Liver (tissue), 10 donors: ENCODE measurements at places on chromosomes 2 and 18. TPM values are rescaled to one million over a fixed set of nuclear protein-coding genes. Genes with fewer than 3 reads are reported as not detected.

Gene GALNT5
- polyA plus RNA-seq, result not detected

- DNase-seq, result peak; percentile 37
Observed at GRCh38 chr2:118309946-118310680, 221.8 kb downstream of the INSIG2 start.

- no peak for DNase-seq
Observed at GRCh38 chr2:239944694-239945551, 80.2 kb downstream of the NDUFA10 start.

DNA sequence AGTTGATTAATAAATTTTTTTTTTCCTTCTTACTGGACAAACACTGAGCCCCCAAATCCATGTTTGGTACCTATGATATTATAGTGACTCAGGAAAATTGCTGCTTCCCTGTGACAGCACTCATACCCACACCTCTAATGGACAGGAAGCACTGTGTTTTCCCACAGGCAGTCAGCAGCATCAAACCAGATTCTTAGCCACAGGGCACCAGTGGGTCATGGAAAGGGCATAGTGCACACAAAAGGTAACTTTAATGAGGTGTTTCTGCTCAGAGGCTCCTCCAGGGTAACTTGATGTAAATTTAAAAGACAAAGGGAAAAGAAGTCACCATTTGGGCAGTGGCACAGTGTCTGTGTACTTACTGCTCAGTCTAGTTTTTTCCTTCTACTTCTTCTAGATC is 34.1 kb downstream of the SERPINB11 start:
- DNase-seq, result no peak

DNA sequence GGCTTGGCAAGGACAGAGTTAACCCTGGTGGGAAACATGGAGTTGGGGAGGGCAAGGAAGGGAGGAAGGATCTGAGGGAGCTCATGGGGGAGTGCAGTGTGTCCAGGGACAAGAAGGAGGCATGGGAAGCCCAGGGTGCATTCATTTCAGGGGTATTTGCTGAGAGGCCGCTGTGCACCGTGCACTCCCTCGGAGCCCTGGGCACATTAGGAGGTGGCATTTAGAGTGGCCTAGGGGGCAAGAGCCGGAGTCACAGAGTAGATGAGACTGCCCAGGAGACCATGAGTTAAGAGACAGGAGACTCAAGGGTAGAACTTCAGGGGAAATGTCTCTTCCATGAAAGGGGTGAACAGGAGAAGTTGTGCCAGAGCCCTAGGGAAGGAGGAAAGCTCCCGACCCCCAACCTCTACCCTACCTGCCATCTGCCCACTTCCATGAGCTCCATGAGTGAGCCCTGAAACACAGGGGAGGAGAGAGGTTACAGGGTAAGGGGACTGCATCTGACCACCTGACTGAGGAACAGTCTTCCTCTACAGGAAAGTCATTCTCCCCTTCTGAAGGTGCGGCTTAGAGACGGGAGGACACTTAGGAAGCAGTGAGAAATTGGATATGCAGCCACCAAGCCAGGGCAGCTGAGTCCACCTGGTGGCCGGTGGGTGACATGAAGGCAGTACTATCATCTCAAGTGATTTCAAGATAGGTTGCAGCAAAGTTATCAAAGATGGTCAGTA is 58.5 kb upstream of the COPS8 start:
- DNase-seq, result peak; percentile 51

Gene SERPINB12
- polyA plus RNA-seq, result not detected

DNA sequence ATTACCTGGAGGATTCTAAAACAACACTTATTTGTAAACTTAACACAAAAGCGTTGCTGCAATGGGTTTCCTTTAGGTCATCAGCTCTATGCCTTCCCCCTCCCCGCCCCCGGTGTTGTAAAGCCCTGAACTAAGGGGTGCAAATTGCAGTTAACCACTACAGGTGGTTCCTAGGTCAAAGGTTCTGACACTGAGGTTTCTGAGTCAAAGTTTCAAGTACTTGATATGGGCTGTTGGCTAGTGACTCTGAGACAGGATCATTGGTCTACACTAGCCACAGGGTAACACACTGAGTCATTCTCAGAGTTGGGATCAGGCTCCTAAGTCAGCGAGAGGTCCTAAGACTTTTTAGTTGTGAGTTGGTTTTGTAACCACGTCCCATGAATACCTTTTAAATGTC is 15.4 kb downstream of the IL1B start:
- no peak for DNase-seq

GRCh38 chr18:23926571-23926970 is 88.0 kb upstream of the TTC39C start:
- DNase-seq, result no peak

Gene RASGRP3
- 1.8 TPM for polyA plus RNA-seq

Gene ARHGAP28
- polyA plus RNA-seq, result 0.38 TPM

DNA sequence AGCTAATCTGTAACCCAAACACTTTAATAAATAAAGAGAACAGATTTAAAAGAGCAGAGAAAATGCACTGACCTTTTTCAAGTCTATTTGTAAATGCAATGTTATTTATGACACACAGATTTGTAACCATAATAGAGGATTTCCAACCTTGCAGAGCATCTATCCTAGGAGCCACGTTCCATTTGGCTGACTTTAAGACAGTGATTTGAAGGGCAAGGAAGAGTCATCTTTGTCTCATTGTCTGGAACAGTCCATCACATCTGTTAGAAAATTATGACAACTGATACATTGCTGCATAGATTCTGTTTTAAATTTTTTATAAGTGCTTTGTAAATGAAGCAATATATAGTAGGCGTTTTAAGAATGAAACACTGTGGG is 90.8 kb upstream of the L3MBTL4 start:
- no peak for DNase-seq

GRCh38 chr2:223044092-223044836 is 7.7 kb upstream of the KCNE4 start:
- no peak for DNase-seq

Gene LCT
- not detected for polyA plus RNA-seq

DNA sequence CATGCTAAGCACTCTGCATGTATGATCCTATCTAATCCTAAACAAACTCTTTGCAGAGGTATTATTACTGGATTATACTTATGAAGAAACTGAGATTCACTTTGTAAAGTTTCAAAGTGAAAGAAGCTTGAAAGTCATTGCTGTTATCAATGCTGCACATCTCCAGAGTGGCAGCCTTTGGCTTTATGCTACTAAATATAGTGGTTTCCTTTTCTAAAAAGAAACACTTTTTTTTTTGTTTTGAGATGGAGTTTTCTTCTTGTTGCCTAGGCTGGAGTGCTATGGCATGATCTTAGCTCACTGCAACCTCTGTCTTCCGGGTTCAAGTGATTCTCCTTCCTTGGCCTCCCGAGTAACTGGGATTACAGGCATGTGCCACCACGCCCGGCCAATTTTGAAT is 114.9 kb upstream of the RAB27B start:
- DNase-seq, result no peak

GRCh38 chr2:75657798-75658197 is 11.2 kb downstream of the MRPL19 start:
- no peak for DNase-seq

DNA sequence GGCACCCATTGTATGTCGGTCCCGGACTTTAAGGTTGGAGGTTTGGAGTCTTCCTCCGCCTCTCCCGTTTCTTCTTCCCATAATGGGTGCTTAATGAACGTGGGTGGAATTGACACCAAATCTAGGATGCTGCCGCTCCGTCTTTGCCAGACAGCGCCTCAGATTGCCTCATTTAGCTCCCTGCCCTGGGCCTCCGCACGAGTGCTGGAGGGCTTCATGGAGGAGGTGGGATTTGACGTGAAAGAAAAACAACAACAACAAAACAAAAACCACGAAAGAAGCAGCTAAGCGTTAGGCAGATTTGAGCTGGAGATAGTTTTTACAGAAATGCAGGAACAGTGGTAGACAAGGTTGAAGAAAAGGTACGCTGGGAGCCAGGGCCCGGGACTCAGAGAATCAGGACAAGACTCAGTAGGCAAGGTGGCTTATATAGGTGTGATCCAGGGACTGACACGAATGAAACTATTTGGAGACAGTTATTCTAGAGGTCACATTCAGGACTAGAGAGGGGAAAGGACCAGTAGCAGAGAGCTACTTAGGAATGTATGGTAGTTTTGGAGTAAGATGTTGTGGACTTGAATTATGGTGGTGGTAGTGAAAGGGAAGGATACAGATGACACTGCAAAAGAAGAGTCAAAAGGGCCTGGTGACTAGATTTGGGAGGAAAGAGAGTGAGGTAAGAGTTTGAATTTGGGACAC is 605 bp downstream of the ZNF2 start:
- no peak for DNase-seq

DNA sequence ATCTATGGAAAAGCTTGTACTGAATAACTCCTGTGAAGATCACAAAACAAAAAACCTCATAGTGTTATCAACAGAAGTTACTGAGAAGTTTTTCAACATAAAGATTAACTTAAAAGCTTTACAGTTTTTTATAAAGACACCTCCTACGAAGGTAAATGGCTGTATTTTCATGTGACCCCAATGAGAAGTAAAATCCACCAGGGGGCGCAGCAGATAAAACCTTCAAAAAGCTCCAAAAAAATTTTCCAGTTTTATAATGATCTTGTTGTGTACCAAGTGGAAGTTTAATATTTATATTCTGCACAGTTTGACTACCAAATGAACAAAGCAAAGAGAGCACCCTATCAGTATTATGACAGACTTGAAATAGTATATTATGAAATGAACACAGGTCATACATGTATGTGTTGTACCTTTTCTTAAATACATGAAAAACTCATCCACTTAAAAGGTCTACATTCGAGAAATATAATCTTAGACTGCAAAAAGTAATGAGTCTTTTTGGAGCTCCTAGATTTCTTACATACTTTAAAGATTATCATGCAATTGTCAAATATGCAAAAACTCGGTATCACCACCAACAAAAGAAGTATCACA is 38.5 kb downstream of the PNO1 start:
- DNase-seq, result peak; percentile 41

Gene FAM237A
- polyA plus RNA-seq, result not detected

- DNase-seq, result no peak
Observed at GRCh38 chr18:59437851-59438569, 78.9 kb upstream of the LMAN1 start.

DNA sequence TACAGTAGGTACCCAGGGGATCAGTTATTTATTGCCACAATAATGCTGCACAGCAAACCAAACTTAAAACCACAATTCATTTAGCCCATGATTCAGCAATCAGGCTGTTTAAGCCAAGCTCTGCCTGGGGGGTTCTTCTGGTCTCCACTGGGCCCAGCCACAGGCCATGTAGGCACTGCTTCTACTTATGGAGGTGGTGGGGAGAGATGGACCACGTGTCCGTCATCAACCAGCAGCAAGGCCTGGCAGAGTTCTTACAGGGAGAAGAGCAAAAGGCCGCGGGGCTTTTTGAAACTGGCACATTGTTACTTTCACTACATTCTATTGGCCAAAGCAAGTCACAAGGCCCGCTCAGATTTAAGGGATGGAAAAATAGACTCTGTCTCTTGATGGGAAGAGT is 76.3 kb upstream of the DAPL1 start:
- no peak for DNase-seq

DNA sequence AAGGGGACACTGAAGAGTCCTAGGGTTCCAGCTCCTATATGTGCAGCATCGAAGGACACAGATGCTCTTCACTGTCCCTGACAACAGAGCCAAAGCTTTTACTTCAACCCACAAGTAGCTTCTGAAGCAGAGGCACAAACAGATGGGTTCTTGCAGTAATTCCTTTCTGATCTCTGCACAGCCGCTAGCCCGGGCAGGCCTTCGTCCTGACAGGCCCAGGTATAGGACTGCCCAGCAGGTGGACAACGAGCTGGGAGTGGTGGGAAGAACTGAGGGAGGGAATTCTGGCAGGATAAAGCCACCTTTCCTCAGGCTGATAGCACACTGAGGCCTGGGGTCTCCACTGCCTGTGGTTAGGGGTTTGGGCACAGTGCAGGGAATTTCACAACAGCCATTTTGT is 94.8 kb downstream of the RHOB start:
- DNase-seq, result no peak

GRCh38 chr2:58109481-58109880 is 62.9 kb downstream of the VRK2 start:
- DNase-seq, result no peak

DNA sequence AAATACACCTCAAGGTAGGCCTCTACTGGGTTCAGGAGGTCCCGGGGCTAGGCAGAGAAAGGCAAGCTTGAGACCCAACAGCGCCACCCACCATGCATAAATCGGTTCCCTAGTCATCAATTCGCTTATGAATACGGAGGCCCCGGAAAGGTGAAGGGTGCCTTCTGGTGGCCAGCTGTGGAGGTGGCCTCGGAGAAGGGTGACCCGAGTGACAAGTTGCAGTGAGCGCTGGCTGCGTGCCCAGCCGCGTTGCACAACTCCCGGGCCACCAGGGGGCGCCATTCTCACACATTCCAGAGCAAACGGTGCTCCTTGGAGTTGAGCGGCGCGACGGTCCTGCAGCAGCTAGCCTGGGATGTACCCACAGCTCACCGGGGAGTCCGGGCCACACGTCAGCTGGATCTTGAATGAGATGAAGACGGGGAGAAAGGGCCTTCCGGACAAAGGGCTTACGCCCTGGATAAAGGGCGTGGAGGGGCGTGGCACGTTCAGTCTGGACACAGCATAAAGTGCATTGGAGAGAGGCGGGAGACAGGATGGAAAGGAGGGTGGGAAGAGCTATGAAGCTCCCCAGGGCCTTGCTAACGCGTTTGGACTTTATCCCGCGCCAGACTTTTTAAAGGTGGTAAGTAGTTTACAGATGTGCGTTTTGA is 20.4 kb downstream of the TMSB10 start:
- peak; percentile 99 for DNase-seq

Gene UGT1A6
- polyA plus RNA-seq, result 103 TPM

- peak; percentile 46 for DNase-seq
Observed at GRCh38 chr2:20650393-20650876, 463 bp downstream of the HS1BP3 start.

DNA sequence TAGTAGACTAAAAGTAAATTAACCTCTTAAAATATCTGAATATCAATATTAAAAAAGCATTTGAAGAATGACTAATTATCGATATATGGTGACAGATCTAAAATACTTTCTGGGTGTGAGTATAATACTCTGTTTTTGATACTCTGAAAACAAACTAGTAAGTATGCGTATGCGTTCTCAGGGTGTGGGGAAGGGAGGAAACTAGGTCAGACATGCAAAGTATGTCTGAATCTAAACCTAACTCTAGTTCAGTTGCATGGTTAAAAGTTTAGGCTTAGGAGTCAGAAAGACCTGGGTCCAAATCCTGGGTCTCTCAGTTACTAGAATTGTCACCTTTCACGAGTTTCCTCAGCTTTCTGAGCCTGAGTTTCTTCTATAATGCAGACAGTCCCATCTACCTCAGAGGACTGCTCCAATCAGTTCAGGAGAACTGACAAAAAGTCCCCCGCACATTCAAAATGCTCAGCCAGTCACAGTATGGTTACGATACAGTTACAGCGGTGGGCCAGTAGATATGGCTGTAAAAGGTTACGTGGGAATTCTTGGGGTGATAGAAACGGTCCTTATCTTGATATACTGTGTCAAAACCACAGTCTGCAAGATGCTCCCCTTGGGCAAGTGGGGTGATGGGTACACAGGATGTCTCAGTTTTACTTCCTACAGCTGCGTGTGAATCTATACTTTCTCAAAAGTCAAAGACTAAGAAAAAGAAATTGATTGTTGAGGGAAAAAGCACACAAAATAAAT is 29.2 kb downstream of the UNC50 start:
- DNase-seq, result no peak
